ENCODE measurements at places on chromosomes 5 and 9. TPM values are rescaled to one million over a fixed set of nuclear protein-coding genes. Genes with fewer than 3 reads are reported as not detected.

The RPL37 gene
- 2,631 TPM for total RNA-seq

The RNF180 gene
- 6.1 TPM for total RNA-seq

The BARHL1 gene
- not detected for total RNA-seq

The GTF3C5 gene
- total RNA-seq = 28.9 TPM

The PCDHB6 gene
- total RNA-seq = 0.37 TPM

The HTR1A gene
- total RNA-seq = not detected

The EPB41L4A gene
- 11.9 TPM for total RNA-seq

The ASB6 gene
- 18.0 TPM for total RNA-seq

The TMEM252 gene
- total RNA-seq = not detected

The ANGPTL2 gene
- 56.7 TPM for total RNA-seq

The CENPP gene
- total RNA-seq = 3.5 TPM

The SHROOM1 gene
- 2.6 TPM for total RNA-seq

The FGFR4 gene
- 0.66 TPM for total RNA-seq

The PDZD2 gene
- 0.19 TPM for total RNA-seq

The PCDHA1 gene
- total RNA-seq = under 0.01 TPM

The FAM200C gene
- total RNA-seq = 3.0 TPM

The PCDHB13 gene
- 1.1 TPM for total RNA-seq

The FBP2 gene
- total RNA-seq = not detected

The MZB1 gene
- total RNA-seq = 0.13 TPM

The PCDHB11 gene
- total RNA-seq = 0.44 TPM

The PPP3R2 gene
- not detected for total RNA-seq

The TMEM174 gene
- total RNA-seq = not detected

The SERF1B gene
- 26.2 TPM for total RNA-seq

The ANKRD34B gene
- total RNA-seq = not detected

The PDE6A gene
- total RNA-seq = not detected

The NME5 gene
- total RNA-seq = 5.0 TPM

The GCNT4 gene
- 3.5 TPM for total RNA-seq

The GRAMD2B gene
- 17.3 TPM for total RNA-seq

The SHC3 gene
- total RNA-seq = 9.2 TPM

The SLC6A3 gene
- not detected for total RNA-seq

The TAF1L gene
- under 0.01 TPM for total RNA-seq
